ENCODE measurements at places on chromosomes 12 and 14.
A peak's percentile ranks its signal among the peaks of the same experiment; 100 is the strongest.

DNA sequence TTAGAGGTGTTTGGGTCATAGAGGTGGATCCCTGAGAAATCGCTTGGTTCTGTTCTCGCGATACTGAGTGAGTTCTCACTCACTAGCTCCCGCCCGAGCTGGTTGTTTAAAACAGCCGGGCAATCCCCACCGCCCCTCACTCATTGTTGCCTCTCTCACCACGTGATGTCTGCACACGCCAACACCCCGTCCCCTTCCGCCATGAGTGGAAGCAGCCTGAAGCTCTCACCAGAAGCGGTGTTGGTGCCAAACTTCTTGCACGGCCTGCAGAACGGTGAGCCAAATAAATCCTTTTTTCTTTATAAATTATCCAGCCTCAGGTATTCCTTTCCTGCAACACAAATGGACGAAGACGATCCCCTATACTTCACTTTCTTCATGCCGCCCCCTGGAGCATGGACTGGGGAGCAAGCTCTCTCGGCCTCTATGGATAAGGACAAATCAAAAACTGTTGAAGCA lies 45.4 kb upstream of the CCND2 start:
- no peak for DNase-seq

DNA sequence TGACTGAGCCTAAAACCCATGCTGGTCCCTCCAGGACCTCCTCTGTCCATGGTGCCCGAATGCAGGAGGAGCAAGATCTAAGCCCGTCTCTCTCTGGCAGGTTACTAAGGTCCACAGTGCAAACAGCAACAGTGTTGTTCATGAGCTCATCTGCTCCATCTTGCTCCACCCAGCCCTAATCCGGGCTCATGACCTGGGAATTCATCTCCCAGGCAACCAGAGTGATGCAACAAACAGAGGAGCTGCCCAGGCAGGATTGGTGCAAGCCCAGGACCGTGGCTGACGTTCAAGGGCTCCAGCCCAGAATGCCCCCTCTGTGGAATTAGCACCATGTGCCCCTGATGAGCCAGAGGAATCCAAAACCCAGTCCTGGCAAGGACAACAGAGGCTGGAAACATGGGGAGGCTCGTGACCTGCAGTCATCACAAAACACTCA lies 29.9 kb downstream of the HSPB8 start:
- DNase-seq, result peak; percentile 94

DNA sequence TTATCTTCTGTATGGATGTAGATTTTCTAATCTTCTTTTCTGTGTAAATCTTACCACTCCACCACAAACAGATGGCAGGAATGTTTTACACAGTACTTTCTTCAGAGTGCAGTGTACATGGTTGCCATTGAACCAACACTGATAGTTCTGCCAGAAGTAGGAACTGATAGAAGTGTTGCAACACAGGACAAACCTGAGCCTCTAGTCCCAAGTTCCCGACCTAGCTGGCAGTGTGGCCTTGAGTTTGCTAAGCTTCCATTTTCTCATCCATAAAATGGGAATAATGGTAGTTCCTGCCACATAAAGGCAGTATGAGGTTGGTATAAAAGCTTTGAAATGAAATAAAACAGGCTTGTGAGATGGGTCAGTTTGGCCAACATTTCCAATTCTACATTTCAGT lies 50.8 kb upstream of the SAV1 start:
- no peak for DNase-seq

GRCh38 chr12:6684609-6685008 lies 4.6 kb downstream of the ZNF384 start:
- DNase-seq, result no peak

DNA sequence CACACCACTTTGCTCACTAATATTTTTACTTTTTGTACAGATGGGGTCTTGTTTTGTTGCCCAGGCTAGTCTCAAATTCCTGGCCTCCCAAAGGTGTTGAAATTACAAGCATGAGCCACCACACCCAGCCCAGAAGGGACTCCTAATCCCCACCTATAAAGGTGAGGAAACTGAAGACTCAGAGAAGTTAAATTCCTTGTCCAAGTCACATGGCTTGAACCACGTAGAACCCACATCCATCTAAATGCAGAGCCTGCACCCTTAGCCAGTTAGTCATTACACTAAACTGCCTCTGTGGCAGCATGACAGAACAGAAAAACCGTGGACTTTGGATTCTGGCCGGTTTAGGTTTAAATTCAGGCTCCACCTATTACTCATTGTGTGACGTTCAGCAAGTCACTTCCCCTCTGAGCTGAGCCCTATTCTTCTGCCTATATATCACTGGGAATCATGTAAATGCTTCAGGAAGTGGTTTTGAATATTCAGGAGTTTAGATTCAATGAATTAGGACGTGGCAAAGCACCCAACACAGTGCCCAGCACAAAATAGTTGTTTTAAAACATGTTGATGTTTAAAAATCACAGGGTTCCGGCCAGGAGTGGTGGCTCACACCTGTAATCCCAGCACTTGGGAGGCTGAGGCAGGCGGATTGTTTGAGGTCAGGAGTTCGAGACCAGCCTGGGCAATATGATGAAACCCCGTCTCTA lies 3.0 kb upstream of the CORO1C start:
- DNase-seq, result no peak

DNA sequence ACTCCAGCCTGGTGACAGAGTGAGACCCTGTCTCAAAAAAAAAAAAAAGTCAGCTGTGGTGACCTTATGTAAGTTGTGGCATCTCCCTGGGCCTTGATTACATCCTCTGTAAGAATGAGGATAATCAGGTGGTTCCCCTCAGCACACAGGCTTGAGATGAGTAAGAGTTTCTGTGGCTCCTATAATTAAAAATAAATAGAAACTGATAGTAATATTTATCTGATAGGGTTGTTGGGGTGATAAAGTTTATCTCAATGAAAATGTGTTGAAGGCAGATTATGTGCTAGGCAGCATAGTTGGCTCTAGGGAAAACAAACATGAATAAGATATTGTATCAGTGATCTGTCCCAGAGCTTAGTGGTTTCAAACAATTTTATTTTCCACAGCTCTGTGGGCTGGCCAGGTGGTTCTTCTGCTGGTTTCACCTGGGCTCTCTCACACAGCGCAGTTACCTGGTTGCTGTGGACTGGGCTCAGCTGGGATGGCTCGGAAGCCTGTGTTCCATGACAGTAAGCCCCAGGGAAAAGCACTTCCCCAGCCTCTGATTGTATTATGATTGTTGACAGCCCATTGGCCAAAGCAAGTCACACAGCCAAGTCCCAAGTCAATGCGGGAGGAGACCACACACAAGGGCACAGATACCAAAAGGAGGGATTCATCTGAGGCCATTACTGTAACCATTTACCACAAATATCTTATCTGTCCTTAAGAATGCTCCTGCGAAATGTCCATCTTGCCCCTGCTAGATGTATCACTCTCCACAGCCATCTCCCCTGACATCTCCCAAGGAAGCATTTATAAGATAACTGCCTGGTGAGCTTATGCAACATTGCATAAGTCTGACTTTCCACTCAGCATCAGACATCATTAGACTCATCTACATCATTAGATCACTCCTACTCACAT lies 151.7 kb downstream of the NUAK1 start:
- no peak for DNase-seq

- DNase-seq, result no peak
These were observed 3.9 kb upstream of the PPP1R1A start for GRCh38 chr12:54592316-54592715.

DNA sequence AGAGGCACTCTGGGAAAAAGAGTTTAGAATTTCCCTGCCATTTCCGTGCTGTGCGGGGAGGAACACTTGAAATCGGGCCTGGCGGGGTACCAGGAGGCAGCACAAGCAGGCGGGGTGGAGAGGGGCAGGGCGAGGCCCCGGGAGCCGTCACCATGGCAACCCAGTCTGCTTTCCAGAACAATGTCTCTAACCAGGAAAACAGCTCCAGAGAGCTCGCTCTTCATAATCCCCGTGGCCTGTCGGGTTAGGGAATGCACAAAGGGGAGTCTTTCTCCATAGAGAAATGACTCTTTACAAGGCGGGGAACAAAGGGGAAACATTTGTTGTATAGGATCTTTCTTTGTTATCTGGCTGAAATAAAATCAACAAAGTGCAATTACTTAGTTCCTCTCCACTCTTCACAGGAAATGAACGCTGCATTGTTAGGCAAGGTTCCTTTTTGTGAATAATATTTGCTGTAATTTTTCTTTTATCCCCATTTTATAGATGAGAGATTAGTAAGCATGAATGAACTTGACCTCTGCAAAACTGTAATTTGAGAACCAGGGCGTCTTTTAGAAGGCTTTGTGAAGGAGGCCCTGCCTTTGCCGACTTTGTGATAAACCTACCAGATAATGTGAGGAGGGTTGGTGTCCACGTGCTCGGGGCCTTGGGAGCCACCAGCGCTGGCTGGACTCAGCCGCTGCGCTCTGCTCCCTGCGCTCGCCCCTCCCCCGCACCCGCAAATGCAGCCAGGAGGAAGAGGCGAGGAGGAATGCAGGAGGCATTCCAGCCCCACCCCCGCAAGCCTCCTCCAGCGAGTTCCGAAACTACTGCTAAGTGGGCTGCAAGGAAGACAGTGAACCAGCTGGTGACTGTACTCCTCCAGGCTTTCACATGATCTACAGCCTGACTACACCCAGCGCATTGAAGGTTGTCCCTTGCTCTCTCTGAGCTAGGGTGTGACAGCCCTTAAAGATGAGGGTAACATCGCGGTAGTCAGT lies 105.2 kb upstream of the ATF7IP start:
- peak; percentile 98 for DNase-seq

GRCh38 chr12:67592228-67593011 lies 56.1 kb upstream of the DYRK2 start:
- no peak for DNase-seq

DNA sequence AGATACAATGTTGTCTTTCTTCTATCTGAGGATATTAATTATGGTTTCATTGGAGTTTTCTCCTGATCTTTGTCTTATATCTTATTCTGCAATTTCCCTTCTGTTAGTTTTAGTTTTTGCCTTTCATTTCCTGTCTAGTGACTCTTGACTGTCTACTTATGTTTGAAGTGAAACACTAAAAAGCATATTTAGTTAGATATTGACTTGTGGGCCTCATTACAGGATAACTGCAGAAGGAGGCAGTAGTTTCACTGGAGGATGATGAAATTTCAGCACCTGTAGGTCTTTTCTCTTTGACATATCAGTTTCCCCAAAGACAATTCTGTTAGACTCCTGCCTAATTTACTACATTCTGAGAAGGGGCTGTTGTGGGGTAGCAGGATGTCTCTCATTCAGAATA lies 97.5 kb upstream of the NEDD1 start:
- no peak for DNase-seq

DNA sequence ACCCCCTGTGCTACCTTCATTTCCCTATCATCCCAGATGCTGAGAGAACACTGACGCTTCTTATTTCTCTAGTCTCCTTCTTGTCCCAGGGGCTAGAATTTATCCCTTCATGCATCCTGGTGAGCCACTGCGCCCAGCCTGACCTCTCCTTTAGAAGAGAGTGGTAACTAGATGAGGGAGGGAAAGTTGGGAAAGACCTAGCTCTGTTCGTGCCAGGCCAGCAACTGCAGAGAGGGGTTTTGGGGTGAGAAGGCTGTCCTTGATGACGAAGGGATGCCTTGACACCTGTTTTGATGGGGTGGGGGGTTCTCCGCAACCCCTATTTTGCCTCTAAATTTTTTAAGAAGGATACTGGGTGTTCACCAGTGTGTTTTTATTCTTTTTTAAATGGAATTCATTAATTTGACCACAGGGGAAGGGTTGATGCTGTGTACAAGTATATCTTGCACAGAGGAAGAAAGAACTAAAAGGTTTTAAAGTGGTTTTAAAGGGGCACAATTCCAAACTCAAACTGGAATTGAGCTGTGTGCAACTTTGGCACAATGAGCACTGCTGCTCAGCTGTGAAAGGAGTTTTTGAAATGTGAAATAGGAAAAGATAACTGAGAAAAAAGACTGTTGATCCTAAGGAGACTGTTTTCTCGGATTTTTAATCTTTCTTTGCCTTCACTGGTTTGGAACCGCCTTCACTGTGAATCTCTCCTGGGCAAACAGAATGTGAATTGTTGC lies 7.0 kb upstream of the MMP19 start:
- DNase-seq, result no peak

DNA sequence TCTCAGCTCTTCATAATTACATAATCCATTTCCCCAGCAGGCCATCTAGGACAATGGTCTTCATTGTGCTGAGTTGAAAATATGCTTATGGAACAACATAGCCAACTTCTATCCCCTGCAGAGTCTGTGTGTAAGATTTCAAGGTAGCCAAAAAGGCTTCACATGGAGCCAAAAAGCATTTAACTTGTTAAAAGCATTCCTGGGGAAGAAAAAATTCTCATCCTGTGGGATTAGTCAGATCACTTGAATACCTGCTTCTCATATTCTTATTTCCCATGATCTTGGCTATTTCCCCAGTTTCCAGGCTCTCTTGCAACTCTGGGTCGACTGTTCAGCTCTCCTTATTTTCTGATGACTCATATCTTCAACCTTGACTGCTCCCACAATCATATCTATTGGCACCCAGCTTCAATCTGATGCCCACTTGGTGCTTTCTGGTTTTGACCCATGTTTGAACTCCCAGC lies 178.9 kb downstream of the KLHL28 start:
- DNase-seq, result no peak

DNA sequence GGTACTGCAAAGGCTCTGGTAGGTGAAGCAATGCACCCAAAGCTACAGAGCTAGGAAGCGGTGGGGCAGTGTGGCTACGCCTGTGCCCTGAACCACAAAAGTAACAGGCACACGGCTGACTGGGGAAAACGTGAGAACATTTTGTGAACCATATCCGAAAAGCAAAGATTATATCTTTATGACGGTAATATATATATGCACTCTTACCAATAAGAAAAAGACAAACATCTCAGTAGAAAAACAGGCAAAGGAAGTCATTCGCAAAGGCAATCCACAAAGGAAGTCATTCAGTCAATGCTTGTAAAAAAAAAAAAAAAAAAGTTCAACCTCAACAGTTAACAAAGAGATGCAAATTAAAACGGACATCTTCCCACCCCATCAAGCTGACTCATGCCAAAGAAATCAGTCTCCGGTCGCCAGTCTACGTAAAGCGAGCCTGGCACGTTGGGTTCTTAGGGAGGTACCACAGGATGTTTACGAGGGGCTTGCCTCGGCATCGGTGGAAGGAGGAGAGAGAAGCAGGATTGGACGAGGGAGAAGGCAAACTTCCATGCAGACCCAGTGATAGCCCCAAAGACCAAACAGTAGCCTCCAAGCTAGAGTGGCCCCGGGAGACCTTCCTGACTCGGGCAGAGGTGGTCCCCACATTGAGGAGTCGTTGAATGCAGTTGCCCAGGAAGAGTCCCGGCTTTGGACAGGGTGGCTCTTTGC lies 39.4 kb upstream of the PPP2R5C start:
- peak; percentile 88 for DNase-seq

DNA sequence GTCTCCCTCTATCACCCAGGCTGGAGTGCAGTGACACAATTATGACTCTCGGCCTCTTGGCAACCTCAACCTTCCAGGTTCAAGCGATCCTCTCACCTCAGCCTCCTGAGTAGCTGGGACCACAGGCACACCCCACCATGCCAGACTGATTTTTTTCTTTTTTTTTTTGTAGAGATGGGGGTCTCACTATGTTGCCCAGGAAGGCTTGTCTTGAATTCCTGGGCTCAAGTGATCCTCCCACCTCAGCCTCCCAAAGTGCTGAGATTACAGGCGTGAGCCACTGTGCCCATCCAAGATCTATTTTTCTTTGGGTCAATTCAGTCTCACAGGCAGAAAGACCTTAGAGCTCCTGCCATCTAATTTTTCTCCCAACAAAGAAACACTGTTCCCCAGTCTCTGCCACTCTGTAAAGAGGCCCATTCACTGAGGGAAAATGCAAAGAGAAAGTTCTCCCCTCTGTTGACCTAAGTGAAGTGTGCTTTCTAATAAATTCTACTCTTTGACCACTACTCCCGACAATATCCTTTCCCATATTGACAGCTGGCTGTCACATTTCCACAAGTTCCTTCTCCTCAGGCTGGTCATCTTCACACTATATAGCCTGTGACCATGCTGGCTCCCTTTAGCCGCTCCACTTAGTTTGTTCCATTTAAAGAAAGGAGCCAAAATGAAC lies 23.3 kb downstream of the TMED8 start:
- DNase-seq, result no peak
